ENCODE measurements at places on chromosomes 5 and 9.

- DNase-seq = no peak
Measured at GRCh38 chr5:102561894-102562760, 63.3 kb upstream of the SLCO6A1 start.

DNA sequence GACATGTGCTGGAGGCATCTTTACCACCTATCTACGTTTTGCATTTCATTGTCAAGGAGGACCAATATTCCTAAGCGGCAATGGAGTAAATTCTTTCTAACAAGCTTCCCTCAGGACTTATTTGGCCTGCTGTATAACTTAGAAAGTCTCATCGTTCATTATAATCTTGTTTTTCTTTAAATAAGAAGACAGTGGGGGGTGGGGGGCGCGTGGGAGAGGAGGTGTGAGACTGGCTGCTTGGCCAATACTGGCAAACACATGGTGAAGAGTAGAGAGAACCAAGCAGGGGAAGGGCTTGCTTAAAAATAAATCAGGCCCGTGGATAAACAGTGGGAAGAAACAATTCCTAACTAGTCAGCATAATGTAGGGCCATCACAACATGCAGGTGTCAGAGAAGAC, 217.2 kb downstream of the GRIA1 start:
- no peak for DNase-seq

GRCh38 chr9:102867488-102867887, 127.6 kb upstream of the CYLC2 start:
- no peak for DNase-seq

- DNase-seq = no peak
Measured at GRCh38 chr5:115738830-115739229, 77.6 kb downstream of the CDO1 start.

DNA sequence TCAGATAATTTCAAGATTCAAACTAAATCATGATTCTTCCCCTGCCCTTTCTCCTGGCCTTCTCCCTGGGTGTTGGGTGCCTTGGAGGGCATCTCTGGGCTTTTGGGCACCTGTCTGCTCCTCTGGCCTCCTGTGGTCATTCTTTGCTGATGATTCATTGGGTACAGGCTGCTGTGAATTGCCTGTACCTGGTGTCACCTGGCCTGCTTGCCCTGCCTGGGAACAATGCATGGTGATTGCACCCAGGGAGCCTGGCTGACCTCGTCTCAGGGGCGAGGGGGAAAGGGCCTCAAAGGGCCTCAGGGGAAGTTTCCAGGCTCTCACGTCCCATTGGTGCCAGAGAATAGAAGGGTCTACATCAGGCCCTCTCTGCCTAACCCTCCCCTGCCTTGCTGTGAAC, 20.1 kb upstream of the CKMT2 start:
- DNase-seq = no peak

GRCh38 chr5:16943846-16944678, 8.0 kb upstream of the MYO10 start:
- no peak for DNase-seq

DNA sequence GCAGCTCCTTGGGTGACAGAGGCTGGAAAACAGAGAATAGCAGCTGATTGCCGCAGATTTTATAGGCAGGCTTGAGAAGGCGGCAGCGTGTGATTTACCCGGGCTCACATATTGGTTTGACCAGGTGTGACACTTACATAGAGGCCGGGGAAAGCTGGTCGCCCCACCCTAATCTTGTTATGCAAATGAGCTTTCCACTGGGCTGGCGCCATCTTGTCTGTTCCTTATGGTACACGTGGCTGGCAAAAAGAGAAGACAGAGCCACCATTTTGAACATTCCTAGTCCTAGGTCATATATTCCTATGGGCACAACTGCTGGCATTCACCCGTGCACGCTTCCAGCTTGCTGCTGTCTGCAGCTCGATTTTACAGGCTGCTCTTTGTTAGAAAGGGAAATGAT, 11.3 kb upstream of the SPZ1 start:
- no peak for DNase-seq

Data from CD4-positive, alpha-beta T cell (primary cell).